ENCODE measurements at places on chromosomes 7 and 10.

DNA sequence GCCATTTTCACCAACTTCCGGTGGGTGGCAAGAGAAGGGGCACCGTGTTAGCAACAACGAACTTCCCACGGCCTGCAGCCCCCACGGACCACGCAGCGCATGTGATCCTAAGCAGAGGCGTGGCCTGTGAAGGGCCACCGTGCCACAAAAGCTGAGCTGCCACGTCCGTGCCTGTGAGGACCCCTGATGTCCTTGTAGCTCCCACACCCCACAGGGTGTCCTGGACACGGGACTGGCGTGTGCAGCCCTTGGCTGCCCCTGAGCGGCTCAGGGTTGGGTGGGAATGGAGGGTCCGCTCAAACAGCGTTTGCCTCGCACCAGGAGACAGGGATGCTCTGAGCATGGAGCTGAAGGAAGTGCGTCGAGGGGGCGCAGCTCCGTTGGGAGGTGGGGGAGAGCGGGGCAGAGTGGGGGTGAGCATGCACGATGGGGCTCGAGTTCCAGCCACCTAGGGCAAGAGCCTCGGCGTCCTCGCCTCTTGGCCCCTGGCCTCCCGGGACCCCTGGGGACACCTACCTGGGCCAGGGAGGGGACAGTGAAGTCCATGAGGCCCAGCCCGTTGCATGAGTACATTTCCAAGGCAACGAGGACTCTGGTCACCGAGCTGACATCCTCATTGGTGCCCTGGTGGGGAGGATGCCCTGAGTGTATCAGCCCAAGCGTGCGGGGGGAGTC lies 33.6 kb downstream of the CFAP46 start:
- DNase-seq, result no peak

- DNase-seq, result no peak
Measured at GRCh38 chr10:44047361-44047760, 337.5 kb downstream of the CXCL12 start.

DNA sequence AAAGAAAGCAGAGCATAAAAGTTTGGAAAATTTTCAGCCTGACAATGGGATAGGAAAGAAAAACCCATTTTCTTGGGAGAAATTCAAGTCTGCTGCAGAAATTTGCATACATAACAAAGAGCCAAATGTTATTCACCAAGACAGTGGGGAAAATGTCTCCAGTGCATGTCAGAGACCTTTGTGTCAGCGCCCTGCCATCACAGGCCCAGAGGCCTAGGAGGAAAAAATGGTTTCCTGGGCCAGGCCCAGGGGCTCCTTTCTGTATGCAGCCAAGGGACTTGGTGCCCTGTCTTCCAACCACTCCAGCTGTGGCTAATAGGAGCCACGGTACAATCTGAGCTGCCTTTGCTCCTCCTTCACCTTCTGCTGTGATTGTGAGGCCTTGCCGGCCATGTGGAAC lies 189.1 kb upstream of the PITRM1 start:
- DNase-seq, result no peak

DNA sequence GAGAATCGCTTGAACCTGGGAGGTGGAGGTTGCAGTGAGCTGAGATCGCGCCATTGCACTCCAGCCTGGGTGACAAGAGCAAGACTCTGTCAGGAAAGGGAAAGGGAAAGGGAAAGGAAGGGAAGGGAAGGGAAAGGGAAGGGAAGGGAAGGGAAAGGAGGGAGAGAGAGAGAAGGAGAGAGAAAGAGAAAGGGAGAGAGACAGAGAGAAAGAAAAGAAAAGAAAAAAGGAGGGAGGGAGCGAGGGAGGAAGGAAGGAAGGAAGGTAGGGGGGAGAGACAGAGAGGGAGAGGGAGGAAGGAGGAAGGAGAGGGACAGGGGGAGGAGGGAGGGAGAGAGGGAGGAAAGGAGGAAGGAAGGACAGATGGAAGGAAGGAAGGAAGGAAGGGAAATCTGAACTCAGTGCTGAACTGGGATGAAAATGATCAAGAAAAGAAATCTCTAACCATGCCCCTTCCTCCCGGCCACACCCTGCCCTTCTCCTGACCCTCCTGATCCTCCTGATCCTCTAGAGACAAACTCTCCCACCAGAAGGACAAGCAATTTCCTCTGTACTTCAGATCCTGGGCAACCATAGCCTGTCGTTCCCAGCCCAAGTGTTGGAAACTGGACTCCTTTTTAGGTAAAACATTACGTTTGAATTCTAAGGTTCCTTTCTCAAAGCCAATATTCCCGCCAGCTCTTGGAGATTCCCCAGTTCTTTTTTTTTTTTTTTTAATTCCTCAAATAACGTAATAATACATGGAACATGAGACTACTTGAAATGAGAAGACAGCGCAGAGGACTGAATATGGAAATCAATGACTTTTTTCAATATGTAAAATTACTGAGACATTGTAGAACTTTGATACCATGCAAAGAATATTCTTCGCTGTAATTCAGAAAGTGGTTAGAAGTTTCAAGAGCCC lies 32.1 kb downstream of the NMT2 start:
- no peak for DNase-seq

- DNase-seq, result no peak
Measured at GRCh38 chr7:139731802-139732470, 45.9 kb downstream of the HIPK2 start.

- no peak for DNase-seq
Measured at GRCh38 chr7:38318803-38319416, 45.5 kb upstream of the TARP start.

GRCh38 chr7:157339777-157340677 lies 3.2 kb downstream of the DNAJB6 start:
- peak; percentile 30 for DNase-seq

DNA sequence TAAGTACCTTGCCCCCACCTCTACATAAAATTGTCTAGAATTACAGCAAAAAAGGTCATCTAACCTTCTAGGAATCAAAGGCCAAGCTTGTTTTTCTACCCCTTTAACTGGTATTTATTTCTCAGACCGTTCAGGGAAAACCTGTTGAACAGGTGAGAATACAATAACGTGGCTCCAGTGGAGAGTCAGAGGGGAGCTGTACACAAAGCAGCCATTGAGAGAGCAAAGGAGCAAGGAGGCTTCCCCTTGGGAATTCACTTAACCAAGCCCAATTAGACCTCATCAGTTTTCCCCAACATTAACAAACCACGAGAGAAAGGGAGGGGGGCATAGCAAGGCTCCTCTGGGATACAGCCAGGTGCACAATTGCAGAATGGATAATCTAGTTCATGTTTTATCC lies 101.9 kb downstream of the ELMO1 start:
- DNase-seq, result no peak

DNA sequence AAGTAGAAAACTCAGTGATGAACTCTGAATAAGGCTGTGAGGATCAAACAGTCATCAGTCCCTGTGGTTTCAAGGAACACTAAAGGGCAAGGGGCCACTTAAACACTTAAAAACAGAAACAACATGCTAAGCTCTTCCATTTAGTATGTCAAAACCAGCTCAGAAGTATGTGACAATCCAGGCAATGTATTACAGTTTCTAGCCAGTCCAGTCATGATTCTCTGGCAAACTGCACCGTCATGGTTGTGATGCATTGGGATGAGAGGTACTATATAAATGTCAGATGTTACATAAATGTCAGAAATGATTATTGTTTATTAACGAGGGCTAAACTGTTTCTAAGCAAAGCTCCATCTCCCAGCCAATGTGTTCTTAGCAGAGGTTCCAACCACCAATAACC lies 4.7 kb upstream of the CREB5 start:
- no peak for DNase-seq

DNA sequence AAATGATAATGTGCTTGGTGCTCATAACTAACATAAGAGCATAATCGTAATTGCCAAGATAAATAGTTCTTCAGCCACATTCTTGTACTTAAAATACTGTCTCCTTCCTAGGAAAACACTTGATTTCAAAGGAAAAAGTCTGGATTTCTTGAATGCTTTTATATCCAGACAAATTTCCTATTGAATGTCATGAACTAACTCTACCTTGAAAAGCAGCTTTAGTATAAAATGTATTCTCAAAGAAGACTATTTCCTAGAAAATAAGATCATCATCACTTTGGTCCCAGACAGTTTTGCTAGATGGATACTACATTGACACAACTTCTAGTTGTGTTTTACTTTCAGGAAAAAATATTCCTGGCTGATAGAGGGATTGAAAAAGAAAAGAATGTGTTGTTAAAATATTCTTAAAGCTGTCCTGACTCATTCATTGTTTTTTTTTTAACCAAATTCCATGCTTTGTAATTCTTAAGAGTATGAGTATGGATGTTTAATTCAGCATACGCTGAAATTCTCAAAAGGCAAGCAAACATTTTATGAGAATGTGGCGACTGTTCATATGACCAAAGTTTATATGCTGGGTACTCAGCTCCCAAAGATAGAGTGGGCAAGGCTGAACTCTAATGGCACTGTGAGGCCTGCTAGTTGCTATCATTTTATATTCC lies 106.1 kb downstream of the PPP1R3A start:
- no peak for DNase-seq

DNA sequence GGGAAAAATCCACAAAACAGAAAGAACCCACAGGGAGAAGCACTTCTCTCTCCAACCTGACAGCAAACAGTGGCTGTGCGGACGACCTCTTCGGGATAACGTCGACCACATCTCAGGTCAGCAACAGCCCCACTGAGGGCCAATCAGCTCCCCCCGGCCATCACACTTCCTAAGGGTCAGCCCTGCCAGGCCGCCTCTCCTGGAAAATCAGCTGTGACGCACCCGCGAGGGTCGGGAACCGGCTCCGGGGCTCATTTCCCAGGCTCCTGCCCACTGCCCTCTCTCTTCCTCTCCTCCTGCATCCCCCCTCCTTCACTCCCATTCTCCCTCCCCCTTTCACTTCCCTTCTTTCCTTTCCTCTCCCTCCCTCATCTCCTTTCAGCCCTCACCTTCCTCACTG lies 118.3 kb downstream of the DIP2C start:
- no peak for DNase-seq

GRCh38 chr7:106591146-106591545 lies 69.8 kb downstream of the CCDC71L start:
- DNase-seq, result no peak

DNA sequence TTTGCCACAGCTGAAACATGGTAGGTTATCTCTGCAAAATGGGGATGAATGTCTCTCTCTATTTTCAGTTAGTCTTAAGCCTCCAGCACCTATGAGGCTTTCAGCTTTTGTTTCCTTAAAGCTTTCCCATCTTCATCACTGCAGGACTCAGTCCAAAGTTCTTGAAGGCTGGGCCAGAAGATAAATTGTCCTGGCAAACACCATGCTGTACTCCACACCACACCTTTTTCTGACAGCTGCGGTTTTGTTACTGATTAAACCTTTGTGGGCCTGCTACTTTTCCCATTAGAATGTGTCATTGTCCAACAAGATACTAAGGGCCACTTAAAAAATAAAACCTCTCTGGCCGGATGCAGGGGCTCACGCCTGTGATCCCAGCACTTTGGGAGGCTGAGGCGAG lies 87.2 kb upstream of the A1CF start:
- DNase-seq, result no peak

- DNase-seq, result no peak
Measured at GRCh38 chr10:60952846-60953220, 8.8 kb upstream of the RHOBTB1 start.

DNA sequence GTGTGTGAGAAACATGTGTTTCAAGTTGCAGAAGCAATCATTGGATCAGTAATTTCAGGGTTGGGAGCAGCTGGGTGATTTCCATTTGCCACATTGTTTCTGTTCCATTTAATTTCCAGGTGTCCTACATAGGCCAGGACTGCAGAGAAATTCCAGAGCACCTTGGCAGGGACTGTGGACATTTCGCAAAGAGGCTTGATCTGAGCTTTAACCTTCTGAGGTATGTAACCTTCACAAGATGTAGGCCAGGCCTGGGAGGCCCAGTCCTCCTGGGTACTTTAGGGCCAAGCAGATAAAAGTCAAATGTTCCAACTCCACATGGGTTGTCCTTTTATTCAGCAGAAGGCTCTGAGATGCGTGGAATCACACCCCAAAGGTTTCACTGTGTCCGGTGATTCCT lies 6.9 kb downstream of the LRMDA start:
- DNase-seq, result no peak

DNA sequence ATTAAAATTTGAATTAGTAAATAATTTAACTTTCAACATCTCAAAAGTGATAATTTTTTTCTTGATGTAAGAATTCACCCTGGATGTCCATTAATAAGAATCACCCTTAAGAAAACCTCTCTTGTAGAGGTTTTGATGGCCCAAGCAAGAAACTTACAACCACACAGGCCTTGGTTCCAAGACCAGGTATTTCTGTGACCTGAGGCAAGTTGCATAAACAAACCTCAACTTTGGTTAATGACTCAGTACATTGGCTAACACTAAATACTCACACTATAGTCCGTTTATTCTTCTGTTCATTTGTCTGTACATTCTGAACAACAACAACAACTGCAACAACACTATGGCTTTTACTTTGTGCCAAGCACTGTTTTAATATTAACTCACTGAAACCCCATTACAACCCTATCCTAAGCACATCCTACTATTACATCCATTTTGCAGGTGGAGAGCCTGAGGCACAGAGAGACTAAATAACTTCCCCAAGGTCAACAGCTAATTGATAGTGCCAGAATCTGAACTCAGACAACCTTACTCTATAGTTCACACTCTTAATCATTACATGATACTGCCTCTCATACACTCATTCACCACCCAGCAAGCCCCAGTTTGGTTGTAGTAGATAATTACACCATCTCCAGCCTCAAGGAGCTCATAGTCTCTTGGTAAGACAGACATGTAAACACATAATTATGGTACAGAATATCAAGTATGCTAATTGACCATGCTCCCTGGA lies 6.6 kb downstream of the ANK3 start:
- DNase-seq, result no peak

DNA sequence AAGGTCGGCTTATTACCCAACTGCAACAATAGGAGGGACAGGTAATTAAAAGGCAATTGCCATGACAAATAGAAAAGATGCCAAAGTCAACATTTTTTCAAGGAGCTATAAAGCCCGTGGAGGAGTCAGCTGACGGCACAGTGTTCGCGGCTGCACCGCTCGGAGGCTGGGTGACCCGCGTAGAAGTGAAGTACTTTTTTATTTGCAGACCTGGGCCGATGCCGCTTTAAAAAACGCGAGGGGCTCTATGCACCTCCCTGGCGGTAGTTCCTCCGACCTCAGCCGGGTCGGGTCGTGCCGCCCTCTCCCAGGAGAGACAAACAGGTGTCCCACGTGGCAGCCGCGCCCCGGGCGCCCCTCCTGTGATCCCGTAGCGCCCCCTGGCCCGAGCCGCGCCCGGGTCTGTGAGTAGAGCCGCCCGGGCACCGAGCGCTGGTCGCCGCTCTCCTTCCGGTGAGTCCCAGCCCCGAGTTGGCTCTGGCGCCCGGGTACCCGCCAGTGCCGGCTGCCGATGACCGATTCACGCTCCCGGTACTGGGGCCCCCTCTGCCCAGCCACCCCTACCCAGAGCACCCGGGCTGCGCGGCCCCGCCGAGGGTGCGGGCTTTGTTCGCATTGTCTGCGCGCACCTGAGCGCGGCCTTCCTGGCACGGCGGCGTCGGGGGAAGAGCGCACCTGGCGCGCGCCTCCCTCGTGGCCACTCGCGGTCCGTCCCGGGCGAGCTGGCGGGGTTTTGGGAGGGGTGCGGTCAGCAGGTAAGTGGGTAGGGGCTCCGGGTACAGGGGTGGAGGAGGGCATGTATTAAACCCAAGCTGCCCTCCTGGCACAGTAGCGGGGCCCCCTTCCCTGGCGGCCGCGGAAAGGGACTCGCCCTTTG lies at the start of gene VWA2:
Gene VWA2 (plus strand): TSS at position 138 of the 877 bp plus-strand sequence. CDS start 9,460 bp downstream, outside the sequence.
- DNase-seq, result no peak
